ENCODE measurements at places on chromosomes 6 and 20.

DNA sequence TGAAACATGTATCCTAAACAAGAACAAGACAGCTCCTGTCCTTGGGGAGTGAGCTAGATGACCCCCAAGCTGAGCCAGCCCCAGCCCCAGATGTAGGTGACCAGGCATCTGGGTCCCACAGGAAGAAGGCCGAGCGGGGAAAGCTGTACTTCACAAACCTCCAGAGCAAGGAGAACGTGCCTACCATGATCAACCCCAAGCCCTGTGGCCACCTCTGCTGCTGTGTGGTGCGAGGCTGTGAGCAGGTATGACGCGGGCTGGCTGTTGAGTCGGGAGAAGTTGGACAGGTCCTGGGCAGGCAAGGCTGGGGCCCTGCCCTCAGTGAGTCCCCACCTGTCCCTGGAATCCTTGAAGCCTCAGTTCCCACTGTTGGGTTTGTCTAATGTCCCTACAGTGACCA, 11.4 kb upstream of the CAPN11 start:
- no peak for DNase-seq

DNA sequence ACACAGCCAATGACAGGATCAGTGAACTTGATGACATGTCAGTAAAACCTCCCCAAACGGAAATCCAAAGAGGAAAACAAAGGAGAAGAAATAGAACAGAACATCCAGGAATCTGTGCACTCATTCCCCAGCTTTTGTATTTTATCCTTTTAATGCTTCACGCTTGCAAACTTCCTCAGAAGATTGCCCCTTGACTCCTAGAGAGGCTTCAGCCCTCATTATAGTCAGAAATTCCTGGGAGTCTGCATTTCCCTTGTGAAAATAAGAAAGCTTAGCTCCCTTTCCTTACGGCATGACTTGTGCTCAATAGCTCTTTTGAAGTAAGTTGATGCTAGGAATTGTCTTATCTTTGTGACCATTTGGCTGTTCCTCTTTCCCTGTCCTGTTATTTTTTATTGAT, 313.6 kb upstream of the OPRM1 start:
- no peak for DNase-seq

- DNase-seq = no peak
These were observed 127.0 kb downstream of the SGK1 start for GRCh38 chr6:134190883-134191282.

DNA sequence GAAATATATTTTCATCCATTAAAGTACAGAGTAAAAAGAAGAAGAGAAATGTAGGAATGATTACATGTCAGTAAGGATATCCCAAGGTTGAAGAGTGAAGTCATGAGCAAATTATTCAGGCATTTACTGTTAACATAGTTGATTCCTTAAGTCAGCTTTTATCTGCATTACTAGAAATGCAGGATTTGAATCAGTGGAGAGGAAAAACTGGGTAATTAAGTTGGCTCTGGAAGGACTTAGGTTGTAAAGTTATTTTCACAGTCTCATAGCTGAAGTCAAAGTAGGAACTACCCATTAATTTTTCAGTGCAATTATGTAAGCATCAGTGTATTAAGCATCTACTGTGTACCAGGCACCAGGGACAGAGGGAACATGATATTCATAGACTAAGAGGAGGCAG, 7.8 kb downstream of the NAA20 start:
- DNase-seq = no peak

DNA sequence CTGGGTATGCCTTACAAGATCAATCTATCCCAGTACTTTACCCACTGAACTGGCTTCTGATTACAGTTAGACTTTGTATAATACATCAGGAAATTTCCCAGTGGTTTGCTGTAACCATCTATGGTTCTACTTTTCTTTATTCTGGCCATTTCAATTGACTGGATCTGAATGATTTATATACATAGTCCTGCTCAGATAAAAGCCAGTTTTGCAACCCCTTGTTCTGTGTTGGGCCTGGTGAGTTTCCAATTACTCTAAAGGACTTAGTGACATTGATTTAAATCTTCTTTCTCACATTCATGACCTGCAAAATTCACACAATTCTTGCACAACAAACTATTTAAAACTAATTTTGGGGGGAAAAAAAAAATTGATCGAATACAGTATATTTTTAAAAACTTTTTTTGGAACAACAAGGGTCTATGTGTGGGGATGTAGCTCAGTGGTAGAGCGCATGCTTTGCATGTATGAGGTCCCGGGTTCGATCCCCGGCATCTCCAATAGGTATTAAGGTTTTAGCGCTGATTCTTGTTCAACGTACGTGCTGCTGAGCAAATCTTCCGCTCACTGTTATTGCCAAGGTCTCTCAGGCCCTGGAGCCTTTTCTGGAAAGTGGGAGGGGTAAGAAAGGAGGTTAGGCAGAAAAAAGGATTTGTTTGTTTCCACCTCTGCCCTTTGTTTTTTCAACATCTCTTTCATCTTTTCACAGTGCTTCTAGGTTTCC, 117.5 kb downstream of the GPX5 start:
- peak; percentile 87 for DNase-seq

DNA sequence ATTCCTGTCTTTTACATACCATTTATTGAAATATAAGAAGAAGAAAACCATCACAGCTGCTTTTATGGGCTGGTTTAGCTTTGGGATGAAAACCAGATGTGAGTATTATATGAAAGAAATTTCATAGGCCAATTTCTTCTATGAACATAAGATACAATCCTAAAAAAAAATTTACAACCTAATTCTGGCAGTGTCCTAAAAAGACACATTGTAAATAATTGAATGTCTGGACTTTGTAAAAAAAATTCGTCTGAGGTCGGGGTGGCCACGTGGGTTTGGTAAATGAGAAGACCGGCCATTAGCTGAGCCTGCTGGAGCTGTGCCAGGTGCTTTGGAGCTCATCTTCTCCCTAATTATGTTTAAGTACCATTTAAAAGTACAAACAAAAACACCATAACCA, 26.8 kb downstream of the DACT2 start:
- DNase-seq = no peak

GRCh38 chr20:17732907-17733521, 33.2 kb downstream of the BANF2 start:
- DNase-seq = no peak

- no peak for DNase-seq
These were observed 90.2 kb downstream of the DACT2 start for GRCh38 chr6:168229368-168229752.

DNA sequence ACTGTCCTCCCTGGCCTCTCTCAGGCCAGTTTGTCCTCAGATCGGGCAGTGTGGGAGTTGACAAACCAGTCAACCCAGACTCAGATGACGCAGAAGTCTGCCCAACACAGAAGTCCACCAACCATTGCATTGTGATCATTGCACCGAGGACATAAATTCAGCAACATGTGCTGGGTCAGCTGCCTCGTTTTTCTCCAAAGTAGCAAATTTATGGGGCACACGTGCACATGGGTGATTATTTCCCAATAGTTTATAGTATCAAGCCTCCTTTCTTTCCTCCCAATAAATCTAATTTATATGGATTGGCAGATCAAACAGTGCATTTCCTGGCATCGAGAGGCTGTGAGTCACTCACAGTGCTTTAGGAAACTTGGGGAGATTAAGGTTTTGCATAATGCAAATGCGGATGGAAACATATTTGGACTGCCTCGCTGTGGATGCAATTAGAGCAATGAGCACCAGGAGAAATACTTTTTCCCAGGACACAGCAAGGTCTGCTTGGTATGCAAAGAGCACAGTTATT, 413.7 kb upstream of the SULF2 start:
- DNase-seq = no peak

- DNase-seq = no peak
These were observed 154.5 kb upstream of the SHLD1 start for GRCh38 chr20:5595744-5596143.

DNA sequence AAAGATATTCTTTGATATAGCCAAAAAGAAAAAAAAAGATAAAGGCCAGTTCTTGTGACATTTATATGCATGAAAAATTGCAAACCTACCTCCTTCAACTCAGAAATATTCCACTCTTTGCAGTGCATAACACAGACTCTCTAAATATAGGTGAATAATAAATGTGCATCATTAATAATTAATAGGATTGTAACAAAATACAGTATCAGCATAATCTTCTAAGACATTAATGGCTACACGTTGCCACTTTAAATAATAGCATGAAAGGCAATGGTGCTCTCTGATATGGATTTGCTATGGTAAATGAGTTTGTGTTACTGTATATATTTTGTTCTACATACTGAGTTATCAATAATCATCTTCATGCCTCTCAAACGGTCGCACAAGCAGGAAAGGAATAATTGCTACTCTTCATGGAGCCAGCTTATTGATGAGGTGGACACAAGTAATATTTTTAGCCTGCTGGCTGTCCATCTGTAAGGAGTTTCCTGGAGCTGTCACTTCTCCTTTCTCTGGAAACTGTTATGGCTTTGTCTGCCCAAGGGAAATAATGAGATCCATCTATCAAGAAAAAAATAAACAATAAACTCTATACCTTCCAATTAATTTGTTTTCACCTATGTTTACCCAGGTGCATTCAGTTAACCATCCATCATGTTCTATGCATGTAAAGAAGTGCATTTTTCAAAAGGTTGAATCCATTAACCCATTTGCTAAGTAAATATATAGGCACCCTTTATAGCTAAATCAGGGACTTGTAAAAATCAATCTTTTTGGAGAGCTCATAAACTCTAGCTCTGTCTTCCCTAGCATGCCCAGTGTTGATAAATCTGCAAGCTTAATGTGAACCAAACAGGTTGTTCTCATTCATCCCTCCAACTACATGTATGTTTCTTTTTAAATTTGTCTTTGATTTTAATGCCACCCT, 253.0 kb downstream of the NKAIN2 start:
- no peak for DNase-seq

DNA sequence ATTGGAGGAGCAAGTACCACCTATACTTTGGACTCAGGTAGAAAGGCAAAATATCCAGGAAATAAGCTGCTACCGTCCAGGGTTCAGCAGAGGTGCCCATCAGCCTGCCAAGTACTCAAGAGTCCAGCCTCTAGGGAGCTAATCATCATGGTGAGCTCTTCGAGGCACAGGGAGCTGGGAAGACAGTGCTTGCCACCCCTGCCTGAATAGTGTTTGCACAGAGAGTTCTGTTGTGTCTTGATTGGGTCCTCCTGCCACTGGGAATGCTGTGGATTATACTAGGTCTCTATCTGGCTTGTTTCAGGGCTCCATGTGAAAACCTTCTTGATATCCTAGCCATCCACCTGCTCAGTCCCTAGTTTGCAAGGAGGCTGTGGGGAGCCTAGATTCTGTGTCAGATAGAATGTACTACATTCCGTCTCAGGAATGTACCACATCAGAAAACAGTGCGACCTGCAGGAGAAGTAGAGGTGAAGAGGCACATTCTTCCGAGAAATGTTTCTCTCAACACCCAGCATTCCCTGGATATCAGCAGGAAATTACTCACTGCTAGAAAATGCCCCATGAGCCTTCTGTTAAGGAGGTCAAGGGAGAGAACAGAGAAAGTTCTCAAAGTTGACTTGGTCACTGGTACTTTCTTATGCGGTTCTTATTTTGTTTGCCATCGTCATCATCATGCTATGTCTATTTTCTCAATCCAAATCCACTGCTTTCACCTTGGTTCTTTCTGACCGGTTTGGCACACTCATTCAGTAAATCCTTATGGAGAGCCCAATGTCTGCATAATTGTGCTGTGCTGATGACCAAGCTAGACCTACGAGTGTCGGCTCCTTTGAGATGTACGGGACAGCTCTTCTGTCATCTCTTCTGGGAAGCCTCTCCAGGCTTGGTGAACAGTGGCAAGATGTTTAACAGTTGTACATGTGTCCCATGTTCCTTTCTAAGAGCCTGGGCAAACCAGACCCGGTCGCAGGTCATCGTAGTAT, 30.7 kb downstream of the PTPN1 start:
- DNase-seq = no peak

- DNase-seq = no peak
These were observed 258.1 kb upstream of the EPHA7 start for GRCh38 chr6:93677264-93677965.

DNA sequence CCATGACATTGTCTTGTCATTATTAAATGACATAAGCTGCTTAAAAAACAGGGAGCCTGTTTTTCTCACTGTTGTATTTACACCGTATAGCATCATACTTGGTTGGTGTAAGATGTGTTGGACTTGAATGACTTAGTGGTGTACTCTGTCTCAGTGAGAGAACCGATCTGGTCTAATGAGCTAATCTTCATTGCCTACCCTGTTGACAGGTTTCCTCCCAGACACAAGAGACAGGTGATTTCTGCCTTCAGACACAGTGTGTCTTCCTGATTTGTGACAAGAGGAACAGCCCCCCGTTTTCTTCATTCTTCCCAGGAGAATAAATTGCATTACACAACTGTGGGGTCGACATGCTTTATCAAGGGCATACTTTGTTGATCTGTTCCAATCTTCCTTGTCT, 137.2 kb upstream of the ID4 start:
- DNase-seq = no peak

DNA sequence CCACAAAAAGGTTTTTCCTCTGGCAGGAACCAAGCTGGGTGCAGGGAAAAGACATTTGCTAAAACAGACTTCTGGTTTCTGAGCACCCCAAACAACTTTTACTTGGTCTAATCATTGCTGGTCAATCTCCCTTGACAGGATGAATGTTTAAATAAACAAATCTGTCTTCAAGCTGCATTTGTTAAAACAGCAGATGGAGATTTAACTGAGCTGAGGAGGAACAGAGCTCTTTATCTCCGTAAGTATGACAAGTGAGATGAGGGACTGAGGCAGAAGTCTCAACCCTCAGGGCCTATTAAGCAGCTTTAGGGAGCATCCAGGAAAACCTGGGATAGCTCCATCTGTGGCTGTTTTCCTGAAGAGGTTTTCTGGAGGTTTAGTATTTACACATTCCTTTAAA, 40.6 kb downstream of the NINL start:
- DNase-seq = no peak

DNA sequence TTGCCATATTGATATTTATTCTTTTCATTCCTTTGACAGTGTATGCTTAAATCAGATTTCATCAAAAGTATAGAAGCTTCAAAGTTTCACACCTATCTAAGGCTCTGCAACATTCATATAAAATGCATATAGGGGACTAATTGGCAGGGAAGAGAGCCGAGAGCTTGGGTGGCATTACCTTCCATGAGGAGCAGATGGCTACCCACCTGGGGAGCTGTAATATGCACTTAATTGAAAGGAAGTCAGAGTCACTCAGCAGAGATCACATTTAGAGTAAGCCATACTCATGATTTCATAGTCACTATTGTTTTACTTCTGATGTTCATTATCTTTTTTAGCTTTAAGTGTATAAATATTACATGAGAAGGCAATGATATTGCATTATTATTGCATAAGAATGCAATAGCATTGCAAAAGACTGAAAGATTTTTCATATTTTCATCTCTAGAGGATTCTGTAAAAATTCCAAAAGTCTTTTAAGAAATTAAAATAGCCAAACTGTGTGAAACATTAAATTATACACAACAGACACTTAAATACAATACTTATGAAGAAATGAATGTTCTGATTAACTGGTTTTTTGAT, 1305.2 kb downstream of the EPHA7 start:
- no peak for DNase-seq

GRCh38 chr6:43972179-43972912, 154.9 kb downstream of the MRPL14 start:
- no peak for DNase-seq

DNA sequence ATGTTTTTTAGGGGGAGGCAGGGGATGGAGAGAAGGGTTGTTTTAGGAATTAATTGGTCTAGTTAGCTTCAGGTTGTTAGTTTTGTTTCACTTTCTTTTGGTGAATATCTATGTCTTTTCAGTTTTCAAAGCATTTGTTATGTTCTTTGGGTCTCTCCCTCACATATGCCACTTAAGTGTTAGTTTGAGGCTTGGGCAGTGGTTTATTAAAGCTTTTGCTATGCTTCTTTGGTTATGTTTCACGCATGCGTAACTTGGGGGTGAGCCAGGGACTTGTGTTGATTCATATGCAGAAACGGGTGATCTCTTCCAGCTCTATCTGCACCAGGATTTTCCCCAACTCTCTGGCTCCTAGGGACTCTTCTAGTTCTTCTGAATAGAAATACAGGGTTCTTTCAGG, 11.4 kb upstream of the MMS22L start:
- no peak for DNase-seq

Measured in activated CD4-positive, alpha-beta T cell treated with anti-CD3 and anti-CD28 coated beads, Interleukin-10, Interleukin-2, amounts not matched to agents 100 ng/mL and 50 ng/mL, durations not matched to agents 16 hours and 8 hours (primary cell).